NCI-H526 treated with DMSO at 0.1 percent for 48 hours (cell line): ENCODE measurements at places on chromosomes 2 and 18.

GRCh38 chr2:235669269-235669831, 175.5 kb downstream of the AGAP1 start:
- DNase-seq, result peak; percentile 73

- peak; percentile 88 for DNase-seq
Observed at GRCh38 chr2:119721462-119721861, 38.3 kb upstream of the PTPN4 start.

DNA sequence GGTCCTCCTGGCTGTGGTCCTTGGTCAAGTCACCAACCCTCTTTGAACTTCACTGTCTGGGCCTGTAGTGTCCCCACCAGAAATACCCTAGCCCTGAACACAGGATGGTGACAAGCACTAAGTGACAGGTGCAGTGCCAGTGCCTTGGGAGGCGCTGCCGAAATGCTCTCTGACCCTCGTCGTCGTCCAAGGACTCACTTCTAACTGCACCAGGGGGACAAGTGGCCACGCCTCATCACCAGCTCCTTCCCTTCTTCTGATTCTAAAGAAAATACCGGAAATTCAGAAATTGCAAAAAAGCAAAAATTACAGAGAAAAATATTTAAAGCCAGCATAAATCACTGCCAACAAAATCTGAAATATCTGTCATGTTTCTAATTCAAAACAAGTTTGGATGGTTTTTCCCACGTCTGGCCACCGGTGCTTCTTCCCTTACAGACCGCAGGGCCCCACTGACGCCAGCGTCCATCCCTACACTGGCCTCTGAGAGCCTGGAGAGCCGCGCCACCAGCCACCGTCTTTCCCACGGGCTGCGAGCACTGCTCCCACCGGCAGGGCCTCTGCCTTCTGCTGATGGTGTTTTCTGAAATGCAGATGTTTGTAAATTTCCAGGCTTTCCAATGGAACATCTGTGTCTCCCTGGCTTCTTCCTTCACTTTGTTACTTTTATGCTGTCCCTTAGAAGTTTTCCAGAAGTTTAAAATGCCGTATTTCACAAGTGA, 37.4 kb upstream of the GPC1 start:
- no peak for DNase-seq

GRCh38 chr18:26386002-26386401, 159.8 kb downstream of the TAF4B start:
- no peak for DNase-seq

DNA sequence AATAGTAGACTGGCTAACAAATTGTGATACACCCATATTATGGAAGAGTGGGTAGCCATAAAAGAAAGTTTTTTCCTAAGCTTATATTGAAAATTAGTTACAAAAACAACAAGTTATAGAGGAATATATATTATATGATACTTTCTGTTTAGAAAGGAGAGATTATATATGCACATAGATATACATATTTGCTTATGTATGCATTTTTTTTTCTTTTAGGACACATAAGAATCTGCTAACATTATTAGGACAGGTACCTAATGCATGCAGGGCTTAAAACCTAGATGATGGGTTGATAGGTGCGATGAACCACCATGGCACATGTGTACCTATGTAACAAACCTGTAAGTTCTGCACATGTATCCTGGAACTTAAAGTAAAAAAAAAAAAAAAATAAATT, 179.6 kb upstream of the KCNJ3 start:
- DNase-seq, result no peak

GRCh38 chr2:232634206-232635150, 1.1 kb downstream of the EFHD1 start:
- no peak for DNase-seq

GRCh38 chr2:204104811-204105210, 168.2 kb downstream of the ICOS start:
- no peak for DNase-seq

DNA sequence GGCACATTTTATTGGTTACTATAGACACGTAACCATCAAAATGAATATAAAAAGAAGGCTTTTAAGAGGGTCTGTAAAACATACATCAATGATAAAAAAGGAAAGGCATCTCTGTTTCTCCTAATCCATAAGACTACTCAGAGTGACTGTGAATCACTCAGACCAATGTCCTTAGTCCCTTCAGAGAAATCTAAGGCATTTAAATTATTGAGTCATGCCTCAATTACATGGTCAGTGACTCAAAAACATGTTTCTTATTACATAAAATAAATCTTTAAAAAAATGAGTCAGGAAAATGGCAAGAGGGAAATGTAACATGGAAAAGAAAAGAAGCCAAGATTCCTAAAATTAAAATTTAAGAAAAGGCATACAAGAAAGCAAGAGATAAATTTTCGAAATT, 146.6 kb downstream of the ERBB4 start:
- no peak for DNase-seq

- no peak for DNase-seq
Observed at GRCh38 chr2:73855526-73855925, 26.8 kb downstream of the STAMBP start.

- no peak for DNase-seq
Observed at GRCh38 chr2:47040651-47041050, 114.5 kb downstream of the STPG4 start.

- no peak for DNase-seq
Observed at GRCh38 chr18:79596446-79597175, 83.0 kb upstream of the CTDP1 start.

GRCh38 chr2:128645631-128646030, 327.0 kb upstream of the HS6ST1 start:
- no peak for DNase-seq

DNA sequence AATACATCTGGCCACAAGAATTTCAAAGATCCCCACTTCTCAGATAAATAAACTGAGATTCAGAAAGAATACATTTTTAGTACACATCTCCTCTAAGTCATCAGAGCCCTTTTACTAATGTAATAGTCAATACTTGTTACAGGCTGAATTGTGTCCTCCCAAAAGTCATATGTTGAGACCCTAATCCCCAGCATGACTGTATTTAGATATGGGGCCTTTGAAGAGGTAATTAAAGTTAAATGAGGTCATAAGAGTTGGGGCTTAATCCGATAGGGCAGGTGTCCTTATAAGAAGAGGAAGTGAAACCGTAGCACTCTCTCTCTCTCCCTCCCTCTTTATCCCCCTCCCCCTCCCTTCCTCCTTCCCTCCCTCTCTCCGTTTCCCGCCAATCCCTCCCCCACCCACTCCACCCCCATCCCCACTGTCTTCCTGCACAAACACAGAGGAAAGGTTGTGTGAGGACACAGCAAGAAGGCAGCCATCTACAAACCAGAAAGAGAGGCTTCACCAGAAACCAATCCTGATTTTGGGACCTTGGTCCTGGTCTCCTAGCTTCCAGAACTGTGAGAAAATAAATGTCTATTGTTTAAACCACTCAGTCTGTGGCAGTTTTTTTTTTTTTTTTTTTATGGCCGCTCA, 66.6 kb upstream of the ZNF397 start:
- DNase-seq, result no peak

DNA sequence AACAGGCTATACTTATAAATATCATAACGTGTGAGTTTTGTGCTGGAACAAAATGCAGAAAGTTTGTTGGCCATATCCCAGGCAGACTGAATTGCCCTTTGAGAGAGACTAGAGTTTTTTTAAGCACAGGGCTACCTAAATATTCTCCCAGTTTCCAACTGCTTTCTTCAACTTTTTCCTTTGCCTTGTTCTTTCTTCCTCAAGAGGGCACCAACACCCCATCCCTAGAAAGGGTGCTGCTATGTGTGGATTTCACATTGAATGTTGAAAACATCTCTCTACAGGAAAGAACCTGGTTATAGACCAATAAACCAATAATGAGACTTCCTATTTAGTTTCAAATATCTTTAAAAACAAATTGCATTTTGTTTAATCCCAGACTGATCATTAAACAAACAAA, 87.9 kb downstream of the ICOS start:
- no peak for DNase-seq

GRCh38 chr18:48600456-48601090, 61.7 kb downstream of the CTIF start:
- no peak for DNase-seq

- DNase-seq, result no peak
Observed at GRCh38 chr2:158676295-158676694, 118.8 kb upstream of the DAPL1 start.

DNA sequence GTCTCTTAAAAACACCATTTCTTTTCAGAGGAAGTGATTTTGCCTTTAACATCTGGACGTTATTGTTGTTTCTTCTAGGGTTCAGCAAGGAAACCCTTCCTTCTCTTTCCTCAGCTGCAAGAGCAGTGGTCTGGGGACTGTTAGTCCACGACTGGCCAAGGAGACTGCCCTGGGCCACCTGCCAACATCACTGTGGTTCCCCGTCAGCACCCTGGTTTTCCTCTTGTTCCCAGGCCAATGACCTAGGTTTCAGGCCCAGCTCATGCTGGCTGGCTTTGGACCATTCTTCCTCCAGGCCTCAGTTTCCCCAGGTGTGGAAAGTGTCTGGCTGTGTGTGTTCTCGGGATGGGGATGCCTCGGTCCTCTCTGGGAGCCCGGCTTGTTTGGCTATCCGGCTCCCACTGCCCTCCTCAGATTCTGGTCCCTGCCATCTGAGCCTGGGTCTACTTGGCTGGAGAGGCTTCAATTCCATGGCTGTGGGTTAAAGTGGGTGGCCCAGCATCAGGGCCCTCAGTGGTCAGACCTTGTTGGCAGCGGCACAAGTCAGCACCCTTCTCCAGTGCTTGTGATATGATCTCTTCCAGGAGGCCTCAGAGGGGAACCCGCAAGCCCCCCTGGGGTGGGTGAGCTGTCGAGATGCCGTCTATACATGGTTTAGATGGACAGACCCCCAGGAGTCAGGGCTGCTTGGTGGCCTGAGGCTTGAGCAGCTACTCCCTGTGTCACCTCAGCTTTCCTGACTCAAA, 234.3 kb upstream of the HS6ST1 start:
- no peak for DNase-seq

GRCh38 chr18:23196119-23197007, 61.1 kb downstream of the CABLES1 start:
- no peak for DNase-seq

DNA sequence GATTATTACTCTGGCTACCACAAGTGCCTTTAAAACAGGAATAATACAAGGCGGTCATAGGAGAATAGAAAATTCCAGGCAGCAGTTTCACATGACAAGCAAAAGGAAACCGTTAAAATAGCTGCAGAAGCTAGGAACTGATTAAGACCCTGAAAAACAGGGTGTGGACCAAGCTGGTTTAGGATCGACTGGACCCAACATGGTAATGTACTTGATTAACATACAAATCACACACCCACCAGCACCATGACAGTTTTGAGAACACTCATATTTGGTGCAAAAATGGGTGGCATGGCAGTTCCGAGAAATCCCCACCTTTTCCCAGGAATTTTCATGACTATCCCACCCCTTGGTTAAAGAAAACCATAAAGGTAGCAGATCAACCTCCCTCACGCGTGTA, 51.9 kb upstream of the TMEM163 start:
- no peak for DNase-seq

DNA sequence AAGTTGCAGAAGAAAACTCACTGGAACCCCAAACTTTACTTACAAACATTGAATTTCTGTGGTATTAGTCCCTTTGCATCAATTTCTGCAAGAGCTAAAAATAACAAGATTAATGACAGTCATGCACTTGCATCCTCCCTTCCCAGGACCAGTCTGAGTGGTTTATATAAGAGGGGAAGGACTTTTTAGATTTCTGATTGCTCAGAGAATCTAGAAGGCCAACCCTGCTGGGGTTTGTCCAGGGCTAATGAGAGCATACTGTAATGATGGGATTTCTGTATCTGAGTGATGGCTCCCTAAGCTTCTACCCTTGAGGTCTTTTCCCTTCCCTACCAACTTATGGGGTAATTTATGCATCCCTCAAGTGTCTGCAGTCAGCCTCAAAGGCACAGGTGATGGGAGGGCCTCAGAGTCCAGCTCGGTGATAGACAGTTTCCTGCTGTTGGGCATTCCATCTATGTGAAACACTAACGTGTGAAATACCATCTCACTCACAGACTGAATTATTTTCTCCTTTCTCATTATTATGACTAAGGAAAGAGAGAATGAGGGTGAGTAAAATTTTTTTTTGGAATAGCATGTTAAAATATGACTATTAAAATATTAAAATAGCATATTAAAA, 556.3 kb downstream of the RIT2 start:
- no peak for DNase-seq

DNA sequence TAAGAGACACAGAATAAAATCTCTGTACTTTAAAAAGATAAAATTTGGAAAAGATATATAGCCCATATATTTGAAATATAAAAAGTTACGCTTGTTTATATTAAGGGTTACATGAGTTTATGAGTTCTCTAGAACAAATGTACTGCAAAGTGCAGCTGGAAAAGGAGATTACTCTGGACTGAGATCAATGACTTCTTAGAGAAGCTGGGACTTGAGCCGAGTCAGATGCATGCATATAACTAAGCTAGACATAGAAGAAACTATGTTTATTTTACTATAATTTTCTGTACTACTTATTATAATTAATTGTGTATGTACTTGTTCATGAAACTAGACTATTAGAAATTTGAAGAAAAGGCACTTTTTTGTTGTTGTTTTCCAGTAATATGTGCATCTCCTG, 170.3 kb upstream of the NXPH2 start:
- DNase-seq, result no peak

DNA sequence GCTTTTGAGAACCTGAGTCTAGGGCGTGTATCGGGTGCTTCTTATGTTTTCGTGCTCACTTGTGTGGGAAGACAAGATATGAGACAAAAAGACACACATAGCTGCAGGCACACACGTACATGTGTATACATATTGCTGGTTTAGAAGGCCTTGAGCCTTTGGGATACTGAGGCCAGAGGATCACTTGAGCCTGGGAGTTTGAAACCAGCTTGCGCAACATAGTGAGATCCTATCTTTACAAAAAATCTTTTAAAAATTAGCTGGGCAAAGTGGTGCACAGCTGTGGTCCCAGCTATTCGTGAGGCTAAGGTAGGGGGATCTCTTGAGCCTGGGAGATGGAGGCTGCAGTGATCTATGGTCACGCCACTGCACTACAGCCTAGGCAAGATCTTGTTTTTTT, 18.8 kb upstream of the NEDD4L start:
- DNase-seq, result no peak

DNA sequence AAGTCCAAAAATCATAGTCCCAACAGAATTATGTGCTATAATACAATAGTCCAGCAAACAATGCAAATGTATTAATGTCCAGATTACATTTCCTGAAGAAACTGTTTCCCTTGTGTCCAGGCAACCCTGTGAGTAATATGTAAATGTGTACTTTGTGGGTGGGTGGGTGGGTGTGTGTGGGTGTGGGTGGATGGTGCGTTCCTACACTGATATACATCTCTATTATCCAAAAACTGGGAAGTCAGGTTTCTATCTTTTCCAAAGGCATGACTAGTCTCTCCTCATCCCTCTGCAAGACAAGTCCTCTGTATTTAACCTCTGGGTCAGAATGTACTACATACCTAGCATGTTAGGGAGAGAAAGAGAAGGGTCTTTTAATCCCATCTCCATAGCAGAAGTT, 71.6 kb downstream of the LNPK start:
- no peak for DNase-seq

GRCh38 chr2:162126111-162126519, 25.9 kb downstream of the GCG start:
- no peak for DNase-seq

- DNase-seq, result no peak
Observed at GRCh38 chr2:16127276-16127940, 187.1 kb downstream of the MYCN start.

- DNase-seq, result no peak
Observed at GRCh38 chr2:218020966-218021535, 18.3 kb upstream of the TNS1 start.

- no peak for DNase-seq
Observed at GRCh38 chr2:228876276-228876675, 394.8 kb downstream of the PID1 start.
